ENCODE measurements at places on chromosomes 16 and 17.

DNA sequence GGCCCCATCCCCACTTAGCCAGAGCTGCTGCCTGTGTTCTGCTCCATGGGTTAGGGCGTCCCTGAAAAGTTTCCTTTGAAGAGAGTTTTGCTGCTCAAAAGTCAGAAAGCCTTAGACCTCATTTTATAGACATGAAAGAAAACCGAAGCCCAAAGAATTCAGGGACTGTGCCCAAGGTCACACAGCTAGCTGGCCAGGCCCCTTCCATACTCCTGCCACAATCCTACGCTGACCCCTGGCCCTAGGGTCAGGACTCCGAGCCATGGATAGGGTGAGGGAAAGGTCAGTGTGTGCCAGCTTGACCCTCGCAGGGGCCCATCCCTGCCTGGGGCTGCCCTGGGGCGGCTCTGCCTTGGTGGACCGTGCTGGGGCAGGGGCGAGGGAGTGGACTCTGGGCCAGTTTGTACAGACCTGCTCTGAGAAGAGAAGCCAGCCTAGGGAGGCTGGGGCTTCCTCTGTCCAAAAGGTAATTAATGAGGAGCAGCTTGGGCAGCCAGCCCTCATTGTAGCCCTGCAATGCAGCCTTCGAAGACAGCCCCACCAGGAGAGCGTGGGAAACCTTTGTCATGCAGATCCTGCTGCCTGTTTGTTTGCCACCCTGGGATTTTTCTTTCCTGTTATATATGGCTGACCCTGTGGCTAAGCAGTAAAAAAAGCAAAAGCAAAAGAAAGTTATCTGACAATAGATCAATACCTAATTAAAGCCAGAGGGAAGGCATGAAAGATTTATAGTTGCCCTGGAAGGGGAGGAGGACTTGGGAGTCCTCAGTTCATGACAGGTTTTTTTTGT is 37.4 kb downstream of the RHBDL3 start:
- DNase-seq: no peak

DNA sequence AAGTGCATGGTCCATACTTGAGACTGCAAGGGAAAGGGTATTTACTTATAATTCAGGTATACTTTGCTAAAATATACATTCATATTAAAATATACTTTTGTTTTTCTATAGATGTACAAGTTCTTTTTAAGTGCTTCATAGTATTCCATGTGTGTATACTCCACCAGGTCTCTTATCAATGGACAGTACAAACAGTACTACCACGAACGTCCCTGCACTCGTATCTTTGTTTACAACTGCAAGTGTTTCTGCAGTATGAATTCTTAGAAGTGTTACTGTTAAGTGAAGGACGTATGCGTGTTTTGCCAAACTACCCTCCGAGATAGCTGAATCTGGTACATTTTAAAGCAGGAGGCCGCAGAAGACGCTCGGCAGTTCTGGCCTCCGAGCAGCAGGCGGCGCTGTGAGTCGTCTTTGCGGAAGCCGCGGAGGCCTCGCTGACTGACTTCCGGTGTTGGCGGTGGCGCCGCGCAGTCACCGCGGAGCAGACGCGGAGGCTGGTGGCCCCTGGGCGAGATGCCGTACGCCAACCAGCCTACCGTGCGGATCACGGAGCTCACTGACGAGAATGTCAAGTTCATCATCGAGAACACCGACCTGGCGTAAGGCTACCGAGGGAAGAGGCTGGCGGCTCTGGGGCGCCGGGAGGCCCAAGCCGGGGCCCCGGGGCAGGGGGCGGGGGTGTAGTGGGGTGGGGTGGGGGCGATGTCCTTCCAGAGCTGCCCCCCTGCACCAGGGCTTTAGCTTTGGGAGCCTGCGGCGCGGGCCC is at the start of gene POLR2C:
Gene POLR2C, plus strand, starts transcription at position 471 of the 769 bp plus-strand sequence. Its CDS starts 46 bp downstream, at position 517.
- peak; percentile 95 for DNase-seq

- no peak for DNase-seq
These were observed at the start of gene EVPLL for GRCh38 chr17:18377437-18378204. TSS of gene EVPLL (plus strand) at chr17:18377778. CDS start at chr17:18380938, 3,160 bp downstream.

- no peak for DNase-seq
These were observed 414.4 kb upstream of the HSBP1 start for GRCh38 chr16:83393196-83393981.

All from activated CD4-positive, alpha-beta T cell treated with anti-CD3 and anti-CD28 coated beads, Interleukin-2, Interleukin-6, amounts not matched to agents 100 ng/mL and 50 ng/mL, durations not matched to agents 16 hours and 8 hours (primary cell).